ENCODE measurements at places on chromosomes 3 and 15.

- DNase-seq, result no peak
Observed at GRCh38 chr3:133443649-133444422, 44.0 kb downstream of the BFSP2 start.

DNA sequence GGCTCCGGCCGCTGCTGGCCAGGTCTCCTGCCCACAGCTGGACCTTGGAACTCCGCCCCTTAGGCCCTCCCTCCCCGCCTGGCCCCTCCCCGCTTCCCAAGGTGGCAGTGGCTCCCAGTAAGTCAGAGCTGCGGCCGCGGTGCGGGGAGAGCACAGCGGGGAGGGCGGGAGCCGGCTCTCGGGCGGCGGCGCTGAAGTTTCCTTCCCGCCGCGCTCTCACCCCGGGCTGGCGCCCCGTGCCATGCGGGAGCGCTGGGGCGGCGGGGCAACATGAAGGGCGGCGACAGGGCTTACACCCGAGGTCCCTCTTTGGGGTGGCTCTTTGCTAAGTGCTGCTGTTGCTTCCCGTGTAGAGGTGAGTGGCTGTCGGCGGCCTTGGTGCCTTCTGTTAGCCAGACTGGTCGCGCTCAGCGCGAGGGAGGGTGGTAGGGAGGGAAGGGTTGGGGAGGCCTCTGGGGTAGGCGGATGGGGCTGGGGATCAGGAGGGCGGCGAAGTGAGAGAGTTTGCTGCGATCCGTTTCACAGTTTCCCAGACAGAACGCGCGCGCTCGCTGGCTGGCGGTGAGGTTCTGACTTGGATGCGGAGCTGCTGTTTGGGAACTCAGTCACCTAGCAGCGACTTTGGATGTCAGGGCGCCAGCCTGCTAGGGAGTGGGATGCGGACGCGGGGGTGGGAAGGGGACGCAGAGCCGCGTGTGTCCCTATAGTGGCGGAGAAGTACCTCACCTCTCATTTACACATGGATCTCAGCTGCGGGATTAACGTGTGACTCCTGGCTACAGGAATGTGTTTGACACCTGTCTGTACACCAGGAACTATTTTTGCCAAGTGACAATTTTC lies 145.5 kb upstream of the UMPS start:
- DNase-seq, result peak; percentile 55

GRCh38 chr3:113630956-113631542 lies 65.4 kb downstream of the USF3 start:
- no peak for DNase-seq

DNA sequence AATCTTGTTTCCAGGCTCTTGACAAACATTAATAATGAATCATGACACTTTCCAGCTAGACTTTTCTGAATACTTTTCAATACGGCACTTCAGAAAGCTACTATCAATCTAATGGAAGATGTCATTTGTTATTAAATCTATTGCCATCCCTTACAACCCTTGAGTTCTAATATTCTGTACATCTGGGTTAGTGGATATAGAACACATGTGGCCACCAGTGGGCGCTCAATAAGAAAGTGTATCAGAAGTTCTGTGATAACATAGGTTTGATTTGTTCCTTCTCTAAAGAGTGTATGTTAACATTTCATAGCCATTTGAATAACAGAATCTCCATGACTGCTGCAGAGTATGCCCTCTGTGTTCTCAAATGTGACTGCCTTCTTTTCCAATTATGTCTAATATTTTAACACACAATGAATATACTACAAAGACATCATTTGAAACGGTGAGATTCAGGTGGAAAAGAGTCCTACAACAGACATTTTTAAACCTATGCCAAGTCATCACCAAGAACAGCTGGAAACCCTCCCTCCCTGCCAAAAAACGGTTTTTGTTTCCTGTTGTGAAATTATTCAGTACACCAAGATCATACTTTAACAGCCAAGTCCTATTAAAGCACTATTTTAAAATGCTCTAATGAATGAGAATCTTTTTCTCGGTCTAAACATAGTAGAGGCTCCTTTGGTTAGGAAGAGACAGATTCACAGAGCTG lies 22.2 kb downstream of the ALDH1A2 start:
- DNase-seq, result peak; percentile 43

DNA sequence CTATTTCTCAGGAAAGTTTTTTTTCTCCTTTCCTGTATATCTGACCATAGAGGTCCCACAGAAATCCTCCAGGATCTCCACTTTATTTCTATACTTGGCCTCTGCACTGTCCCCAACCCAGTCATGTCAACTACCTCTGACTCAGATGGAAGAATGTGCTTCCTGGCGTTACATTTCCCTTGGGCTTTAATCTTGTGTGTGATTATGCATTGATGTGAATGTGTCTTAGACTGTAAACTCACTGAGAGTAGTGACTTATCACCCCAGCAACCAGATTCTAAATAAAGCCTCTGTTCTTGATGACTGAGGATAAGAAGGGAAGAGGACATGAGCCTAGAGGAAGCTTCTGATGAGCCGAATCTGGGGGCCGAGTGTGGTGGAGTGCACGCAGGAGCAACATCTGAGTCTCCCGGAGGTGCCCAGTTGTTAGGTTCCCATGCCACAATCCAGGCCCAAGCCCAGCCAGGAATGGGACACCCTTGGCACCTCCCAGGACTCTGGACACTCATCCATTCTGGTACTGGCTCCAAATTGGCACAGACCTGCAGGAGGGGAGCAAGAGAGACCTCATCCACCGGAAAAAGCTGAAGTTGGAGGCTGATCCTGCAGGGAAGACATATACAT lies 32.1 kb upstream of the HEG1 start:
- DNase-seq, result no peak
